Activated T-cell treated with anti-CD3 and anti-CD28 coated beads, Interleukin-2, amount 50 U/mL, for 72 hours (primary cell): ENCODE measurements at places on chromosomes 2 and 18.

- DNase-seq: no peak
Measured at GRCh38 chr2:18473241-18474181, 86.9 kb downstream of the RDH14 start.

DNA sequence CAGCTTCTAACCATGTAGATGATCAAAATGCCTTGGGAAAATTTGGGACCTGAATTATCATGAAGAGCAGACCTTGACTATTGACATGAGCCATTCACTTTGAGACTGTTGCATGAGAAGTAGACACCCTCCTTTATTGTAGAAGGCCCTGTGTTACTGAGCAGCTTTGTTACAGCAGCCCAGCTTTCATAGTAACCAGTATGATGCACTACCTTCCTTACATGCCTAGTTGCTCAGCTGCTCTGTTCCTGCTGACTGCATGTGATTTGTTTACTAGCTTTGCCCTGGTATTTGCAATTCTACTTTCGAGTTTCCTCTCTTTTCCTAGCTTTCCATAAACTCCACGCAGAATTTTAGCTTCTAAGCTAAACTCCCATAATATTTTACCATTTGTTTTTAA is 11.2 kb upstream of the FN1 start:
- no peak for DNase-seq

- no peak for DNase-seq
Measured at GRCh38 chr2:209277444-209277843, 146.4 kb upstream of the MAP2 start.

DNA sequence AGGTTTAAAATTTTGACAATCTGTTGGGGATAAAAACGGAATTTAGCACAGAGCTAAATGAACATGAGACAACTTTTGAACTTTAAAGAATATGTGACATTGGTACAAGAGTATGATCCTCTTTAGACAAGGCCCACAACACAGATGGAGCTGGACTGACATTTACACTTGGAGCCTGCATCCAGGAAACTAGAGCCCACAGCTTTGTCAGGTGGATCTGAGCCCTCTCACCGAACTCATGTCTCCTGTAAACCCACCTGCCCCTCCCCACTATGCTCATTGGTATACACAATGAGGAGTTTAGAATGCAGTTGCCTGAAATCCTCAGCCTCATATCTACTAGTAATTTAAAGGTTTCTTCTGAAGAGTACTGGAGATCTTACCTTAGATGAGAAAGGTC is 22.1 kb upstream of the ACAA2 start:
- no peak for DNase-seq

GRCh38 chr2:155178921-155179320 is 480.4 kb downstream of the KCNJ3 start:
- DNase-seq: no peak

DNA sequence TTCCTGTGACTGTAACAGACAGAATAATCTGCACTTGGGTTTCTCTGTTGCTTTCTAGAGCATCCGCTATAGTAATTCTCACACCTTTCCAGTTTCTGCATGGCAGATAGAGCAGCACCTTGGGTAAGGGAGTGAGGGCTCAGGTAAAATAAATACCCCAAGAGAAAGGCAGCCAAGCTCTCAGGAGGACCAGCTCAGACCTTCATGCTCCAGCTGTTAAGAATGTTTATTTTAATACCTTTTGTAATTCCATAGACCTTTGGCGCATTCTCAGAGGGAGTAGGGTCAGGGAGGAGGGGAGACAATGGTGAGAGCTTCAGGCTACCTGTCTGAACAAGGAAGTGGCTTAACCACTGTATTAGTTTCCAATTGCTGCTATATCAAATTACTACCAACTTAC is 16.2 kb upstream of the TMEM178A start:
- no peak for DNase-seq
